ENCODE measurements at places on chromosomes 13 and 19.

DNA sequence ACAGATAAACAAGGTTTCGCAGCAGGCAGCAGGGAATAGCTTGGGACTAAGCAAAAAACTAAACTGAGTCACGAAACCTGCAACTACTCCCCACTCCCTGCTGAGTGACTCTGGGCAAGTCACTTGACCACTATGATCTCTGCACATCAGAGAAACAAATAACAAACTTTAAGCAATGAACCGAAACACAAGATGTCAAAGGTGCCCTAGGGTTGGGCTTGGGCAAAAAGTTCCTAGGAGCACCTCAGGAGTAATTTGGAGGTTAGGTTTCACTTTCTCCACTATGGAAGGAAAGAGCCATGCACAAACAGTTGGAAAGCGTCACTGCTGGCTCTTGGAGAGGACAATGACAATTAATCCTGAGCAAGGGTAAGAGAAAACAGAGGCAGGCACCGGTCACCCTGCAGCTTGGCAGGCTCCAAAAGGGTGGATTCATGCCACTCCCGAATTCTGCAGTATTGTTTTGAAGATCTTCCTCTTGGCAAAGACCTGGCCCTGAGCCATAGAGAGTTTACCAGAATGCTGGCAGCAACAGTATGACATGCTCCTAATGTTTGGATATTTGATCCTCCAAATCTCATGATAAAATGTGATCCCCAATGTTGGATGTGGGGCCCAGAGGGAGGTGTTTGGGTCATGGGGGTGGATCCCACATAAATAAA, 60.3 kb downstream of the CRYL1 start:
- no peak for DNase-seq

DNA sequence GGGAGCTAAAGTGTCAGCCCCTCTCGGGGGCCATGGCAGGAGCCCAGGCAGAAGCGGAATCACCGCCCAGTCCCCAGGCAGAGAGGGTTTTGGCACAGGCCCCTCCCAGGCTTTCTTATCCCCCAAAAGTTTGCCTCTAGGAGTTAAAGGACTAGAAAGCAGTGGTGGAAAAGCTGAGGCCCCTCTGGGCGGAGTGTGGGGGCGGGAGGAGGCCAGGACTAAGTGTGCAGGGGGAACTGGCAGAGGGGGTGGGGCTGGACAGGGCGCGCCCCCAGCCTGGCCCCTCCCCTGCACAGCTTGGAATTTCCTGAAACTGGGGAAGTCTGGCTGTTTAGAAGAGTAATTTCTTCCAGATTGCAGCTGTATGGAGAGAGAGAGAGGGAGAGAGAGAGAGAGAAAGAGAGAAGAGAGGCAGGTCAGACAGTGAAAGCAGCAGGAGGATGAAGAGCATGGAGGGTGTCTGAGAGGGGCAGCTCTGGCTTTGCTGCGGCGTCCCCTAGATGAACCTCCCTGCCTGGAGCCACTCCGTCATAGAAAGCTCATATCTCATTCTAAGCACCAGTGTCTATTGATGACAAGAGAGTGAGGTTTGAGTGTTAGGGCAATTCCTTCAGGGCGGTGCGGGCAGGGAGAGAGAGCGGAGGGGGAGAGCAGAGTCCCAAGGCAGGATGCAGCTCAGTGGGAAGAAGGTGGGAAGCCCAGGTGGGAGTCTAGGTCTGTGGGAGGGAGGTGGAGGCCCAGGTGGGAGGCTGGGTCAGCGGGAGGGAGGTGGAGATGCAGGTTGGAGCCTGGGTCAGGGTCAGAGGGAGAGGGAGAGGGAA, at the start of gene CDC42EP5:
Gene CDC42EP5 (minus strand): TSS at position 226 of the 821 bp plus-strand sequence. CDS start 7,749 bp downstream, outside the sequence.
- DNase-seq, result no peak

DNA sequence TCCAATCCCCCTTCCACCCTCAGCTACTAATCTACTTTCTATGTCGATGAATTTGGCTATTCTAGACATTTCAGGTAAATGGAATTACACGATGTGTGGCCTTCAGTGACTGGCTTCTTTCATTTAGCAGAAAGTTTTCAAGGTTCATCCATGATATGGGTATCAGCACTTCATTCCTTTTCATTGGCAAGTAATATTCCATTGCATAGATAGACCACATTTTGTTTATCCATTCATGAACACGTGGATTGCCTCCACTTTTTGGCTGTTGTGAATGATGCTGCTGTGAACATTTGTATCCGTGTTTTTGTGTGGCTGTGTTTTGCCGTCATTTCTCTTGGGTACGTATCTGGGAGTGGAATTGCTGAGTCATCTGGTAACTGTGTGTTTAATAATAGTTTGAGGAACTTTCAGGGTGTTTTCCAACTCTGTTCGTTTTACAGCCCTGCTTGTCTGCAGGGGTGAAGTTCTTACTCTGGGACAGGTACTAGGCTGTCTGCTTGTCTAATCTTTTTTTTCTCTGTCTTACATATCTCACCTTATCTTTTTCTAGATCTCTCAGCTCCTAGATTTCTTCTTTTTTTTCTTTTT, 32.5 kb downstream of the MARK4 start:
- DNase-seq, result no peak

DNA sequence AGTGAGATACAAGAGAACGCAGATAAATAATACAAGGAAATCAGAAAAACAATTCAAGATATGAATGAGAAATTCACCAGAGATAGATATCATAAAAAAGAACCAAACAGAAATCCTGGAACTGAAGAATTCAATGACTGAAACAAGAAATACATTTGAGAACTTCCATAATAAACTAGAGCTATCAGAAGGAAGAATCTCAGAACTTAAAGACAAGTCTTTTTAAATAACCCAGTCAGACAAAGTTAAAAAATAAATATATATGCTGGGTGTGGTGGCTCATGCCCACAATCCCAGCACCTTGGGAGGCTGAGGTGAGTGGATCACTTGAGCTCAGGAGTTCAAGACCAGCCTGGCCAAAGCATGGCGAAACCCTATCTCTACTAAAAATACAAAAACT, 28.7 kb upstream of the N4BP2L1 start:
- no peak for DNase-seq

GRCh38 chr13:20301015-20301402, 68.9 kb upstream of the GJB6 start:
- no peak for DNase-seq

DNA sequence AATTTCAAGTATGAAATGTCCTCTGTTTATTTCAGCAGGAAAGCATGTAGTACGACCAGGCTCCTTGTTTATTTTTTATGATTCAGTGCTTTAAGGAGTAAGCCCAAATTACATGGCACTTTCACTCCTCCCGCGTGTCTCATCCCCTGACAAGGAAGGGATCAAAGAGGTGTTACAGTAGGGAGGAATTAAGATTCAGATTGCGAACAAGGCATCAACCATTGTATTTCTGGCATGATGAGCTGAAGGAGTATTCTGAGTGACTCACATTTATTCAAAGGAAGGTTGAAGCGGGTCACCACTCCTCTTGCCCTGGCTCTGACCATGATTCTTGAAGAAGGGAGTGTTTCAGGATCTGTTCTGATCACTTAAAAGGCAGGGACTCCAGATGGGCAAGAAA, 46.1 kb upstream of the CNMD start:
- DNase-seq, result no peak

DNA sequence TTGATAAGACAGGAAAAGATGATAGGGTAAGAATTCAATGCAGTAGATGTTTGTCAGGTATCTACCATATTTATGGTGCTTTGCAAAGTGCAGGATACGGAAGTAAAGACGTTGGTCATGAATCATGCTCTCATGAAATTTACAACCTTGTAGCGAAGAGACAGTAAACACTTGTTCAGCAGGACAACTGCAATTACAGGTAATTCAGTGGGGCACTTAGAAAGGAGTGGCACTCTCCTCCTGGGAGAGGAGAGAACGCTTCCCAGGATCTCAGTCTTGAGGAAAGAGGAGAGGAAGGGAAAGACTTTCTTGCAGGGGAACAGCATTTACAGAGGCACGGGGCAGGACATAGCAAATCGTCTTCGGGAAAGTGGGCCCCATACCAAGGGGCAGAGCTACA, 46.4 kb downstream of the SOX1 start:
- no peak for DNase-seq

- DNase-seq, result no peak
These were observed 25.3 kb upstream of the FBXO27 start for GRCh38 chr19:39057615-39058014.

- no peak for DNase-seq
These were observed 7.7 kb upstream of the CRTC1 start for GRCh38 chr19:18675779-18676178.

- no peak for DNase-seq
These were observed 5.7 kb upstream of the ZNF792 start for GRCh38 chr19:34969721-34970120.

- DNase-seq, result no peak
These were observed 18.3 kb downstream of the NPHS1 start for GRCh38 chr19:35833972-35834371.

GRCh38 chr19:35247526-35248309, 1.1 kb upstream of the LSR start:
- DNase-seq, result no peak

DNA sequence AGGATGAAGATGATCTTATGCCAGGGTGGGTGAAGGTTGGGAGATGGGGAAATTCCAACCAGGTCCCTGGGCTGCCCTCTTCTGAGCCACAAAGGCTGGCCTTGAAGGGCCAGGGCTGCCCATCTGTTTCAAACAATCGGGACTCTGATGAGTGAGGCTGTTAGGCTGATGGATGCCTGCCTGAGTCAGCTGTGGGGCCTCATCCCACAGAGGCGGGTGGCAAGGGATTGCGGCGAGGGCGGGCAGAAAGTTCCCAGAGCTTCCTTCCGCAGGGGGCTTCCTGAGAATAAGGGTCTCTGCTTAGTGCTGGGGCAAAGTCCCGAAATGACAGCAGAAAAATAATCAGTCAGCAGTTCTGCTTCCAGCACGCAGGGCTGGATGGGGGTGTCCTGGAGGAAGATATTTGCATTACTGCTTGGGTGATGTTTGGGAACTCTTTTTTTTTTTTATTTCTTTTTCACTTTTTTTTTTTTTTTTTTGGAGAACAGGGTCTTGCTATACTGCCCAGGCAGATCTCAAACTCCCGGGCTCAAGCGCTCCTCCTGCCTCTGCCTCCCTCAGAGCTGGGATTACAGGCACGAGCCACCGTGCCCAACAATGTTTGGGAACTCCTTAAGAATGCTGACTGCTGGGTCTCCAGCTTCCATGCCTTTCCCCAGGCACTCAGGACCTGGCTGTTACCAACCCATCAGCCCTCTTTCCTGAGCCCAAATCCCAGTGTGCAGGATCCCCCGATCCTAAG, 14.1 kb downstream of the SH3GL1 start:
- DNase-seq, result no peak

DNA sequence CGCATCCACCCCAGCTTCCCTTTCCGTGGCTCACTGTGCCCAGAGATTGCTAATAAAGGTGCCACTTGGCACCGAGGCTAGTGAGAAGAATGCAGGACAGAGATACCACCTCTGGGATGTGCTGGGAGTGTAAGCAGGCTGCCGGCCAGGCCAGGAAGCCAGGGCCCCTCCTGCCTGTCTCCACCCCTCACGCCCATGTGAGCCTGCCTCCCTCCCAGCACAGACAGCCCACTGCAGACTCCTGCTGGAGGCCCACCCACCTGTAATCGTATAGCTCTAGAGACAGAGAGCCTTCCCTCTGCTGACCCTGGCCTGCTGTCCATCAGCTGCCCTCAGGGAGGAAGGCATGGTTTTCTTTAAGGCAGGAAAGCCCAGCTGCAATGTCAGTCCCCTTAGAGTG, 13.9 kb downstream of the VSTM2B start:
- DNase-seq, result no peak

DNA sequence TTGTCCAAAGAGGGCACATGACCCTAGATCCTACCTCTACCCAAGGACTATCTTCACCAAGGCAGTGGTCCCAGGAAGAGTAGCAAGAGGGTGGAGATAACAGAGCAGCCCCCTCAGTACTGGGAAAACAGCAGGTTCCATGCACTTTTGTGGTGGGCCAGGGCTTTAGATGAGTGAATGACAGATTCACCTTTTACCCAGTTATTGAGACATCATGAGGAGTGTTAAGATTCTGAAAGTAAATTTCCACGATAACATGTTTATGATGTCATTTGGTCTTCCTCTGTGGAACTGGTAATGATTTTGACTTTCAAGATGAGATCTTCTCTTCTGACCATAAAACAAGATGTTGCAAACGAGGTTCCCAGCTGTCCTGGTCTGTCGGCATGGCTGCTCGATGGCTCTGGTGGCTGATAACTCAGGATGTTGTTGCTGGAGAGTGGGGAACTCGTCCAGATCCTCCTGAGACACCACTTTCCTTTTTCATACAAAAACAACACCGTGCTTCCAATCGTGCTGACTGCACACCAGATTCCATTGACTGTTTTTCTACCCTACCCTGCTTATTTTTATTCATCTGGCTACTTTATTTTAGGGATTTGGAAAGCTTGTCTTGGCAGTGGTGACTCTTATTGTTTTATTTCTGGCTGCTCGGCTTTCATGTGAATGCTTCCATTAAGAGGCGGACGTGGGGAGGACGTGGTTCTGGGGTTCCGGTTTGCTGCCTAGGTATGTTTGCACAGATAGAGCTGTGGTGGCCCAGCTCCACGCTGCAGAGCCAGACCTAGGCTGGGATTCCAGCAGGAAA, 88.5 kb downstream of the LRCH1 start:
- DNase-seq, result no peak

GRCh38 chr19:54660306-54660705, 2.5 kb upstream of the LILRB4 start:
- DNase-seq, result no peak

DNA sequence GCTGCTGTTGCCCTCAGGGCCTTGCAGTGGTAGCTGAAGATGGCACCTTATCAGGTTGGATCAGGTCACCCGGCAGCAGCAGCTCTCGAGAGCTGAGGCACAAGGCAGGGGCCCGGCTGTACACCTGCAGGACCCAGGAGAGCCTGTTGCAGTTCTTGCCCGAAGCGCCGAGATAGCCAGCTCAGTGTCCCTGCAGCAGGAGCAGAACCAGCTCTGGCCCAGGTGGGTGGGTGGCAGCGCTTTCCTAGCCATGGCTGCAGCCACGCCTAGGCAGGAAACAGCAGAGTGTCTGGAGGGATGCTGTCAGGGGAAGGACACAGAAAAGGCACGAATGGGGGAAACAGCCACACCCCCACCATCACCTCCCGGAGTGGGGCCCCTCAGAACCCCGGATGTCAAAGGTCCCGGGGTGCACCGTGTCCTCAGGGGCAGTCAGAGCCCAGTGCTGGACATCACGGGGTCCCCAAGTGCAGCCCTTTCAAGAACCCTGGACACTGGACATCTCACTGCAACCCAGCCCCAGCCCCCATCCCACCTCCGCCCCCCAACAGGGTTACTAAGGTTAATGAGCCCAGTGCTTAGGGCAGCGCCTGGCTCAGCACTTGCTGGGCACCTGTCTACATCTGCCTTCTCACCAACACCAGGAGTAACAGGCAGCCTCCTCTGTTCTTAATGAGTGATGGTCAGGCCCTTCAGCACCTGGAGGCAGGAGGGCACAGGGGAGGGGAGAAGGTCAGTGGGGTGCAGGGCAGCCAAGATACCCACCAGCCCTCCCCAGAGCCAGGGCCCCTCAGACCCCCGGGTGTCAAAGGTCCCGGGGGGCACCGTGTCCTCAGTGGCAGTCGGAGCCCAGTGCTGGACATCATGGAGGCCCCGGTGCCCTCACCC, 8.7 kb downstream of the ACP4 start:
- DNase-seq, result no peak

- no peak for DNase-seq
These were observed 13.6 kb downstream of the TPT1 start for GRCh38 chr13:45327253-45327955.

- no peak for DNase-seq
These were observed 121.9 kb upstream of the GJB6 start for GRCh38 chr13:20353973-20354372.
